ENCODE measurements at places on chromosomes 13 and 19.
A peak's percentile ranks its signal among the peaks of the same experiment; 100 is the strongest.

GRCh38 chr13:33832872-33833271, 14.9 kb downstream of the RFC3 start:
- no peak for DNase-seq

DNA sequence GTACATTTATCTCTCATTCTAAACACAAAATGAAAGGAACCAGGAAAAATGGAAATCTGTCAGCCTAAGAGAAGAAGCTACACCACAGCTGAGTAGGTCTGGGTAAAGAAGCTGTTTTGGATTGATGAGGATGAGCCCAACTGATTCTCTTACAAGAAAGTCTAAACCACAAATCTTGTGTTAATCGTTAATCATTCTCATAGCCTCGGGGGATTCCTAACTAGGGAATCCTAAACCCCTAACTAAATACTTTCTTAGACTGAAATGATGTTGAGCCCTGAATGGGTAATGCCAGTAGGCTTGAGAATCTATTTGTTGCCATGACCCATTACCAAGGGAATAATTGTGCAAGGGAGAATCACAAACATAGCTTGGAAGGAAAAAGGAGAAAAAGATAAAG, 327.5 kb upstream of the SPRY2 start:
- DNase-seq, result no peak

- peak; percentile 72 for DNase-seq
Observed at GRCh38 chr19:49391581-49392399, 3.7 kb downstream of the KASH5 start.

- peak; percentile 79 for DNase-seq
Observed at GRCh38 chr19:48398375-48399235, 5.1 kb downstream of the GRIN2D start.

DNA sequence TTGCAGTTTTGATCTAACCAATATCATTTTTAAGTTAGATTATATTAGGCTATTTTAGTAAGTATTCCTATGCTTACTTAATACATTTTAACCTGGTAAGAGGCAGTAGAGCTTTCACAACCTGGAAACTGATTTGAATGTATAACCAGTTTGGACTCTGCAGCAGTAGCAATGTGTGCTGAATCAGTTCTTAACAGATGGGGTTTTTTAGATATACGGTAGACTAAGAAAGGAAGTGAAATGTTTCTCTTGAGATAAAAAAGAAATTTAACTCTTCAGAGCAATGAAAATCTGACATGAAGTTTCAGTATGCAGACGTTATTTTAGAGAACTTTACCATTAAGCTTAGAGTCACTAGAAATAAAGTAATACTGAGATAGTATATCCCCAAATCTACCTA, 2.7 kb downstream of the NBEA start:
- DNase-seq, result no peak

- DNase-seq, result no peak
Observed at GRCh38 chr19:16737911-16738310, 18.3 kb downstream of the NWD1 start.

GRCh38 chr19:19134687-19135158, 3.6 kb downstream of the TMEM161A start:
- DNase-seq, result no peak

- DNase-seq, result no peak
Observed at GRCh38 chr13:46846726-46847125, 49.8 kb upstream of the ESD start.

- DNase-seq, result no peak
Observed at GRCh38 chr19:50494186-50495019, 16.6 kb downstream of the JOSD2 start.

- DNase-seq, result no peak
Observed at GRCh38 chr13:24459234-24459633, 53.3 kb downstream of the PARP4 start.

GRCh38 chr13:113815151-113816058, 48.5 kb downstream of the GAS6 start:
- peak; percentile 23 for DNase-seq

DNA sequence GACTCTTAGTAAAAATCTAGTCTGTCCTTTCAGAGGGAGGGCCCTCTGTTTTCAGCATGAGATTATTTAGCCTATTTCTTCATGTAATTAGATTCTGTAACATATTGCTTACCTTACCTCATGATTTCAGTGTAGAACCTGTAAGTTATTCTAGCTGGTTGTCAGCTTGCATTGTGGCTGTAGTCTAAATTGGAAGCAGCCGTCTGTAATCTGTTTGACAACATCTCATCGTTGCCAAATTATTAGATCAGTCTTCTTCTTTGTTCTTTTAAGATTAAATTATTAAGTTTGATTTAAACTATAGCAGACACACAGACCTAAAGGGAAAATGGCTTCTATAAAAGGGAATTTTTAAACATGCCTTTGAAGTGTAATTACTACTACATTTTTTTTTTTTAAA, 34.8 kb downstream of the SLAIN1 start:
- DNase-seq, result no peak

DNA sequence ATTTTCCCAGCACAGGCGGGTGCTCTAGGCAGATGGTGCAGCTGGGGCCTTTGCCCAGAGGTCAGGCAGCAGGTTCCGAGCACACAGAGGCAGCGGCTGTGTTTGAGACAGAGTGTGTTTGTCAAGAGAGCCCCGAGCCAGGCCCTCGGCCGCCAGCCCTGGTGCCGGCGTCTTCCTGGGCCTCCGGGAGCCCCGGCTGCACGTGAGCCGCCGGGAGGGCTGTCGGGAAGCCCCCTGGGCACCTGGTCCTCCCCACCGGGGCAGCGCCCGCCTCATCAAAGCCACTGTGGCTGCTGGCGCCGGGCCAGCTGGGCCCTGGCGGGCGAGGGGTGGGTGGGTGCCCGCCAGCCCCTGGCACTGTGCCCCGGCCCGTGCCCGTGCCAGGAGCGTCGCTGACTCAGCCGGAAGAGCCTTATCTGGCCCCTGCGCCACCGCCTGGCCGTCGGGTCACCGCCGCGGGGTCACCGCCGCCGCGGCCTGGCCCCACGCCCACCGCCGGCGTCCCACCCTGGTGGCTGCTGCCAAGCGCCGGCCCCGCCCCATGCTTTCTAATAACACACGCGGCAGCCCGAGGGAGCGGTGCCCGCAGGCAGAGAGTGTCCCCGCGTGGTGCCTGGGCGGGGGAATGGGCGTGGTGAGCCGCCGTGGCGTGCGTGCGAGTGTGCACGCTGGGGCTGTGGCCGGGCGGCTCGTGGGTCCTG, 14.9 kb downstream of the ARID3A start:
- DNase-seq, result peak; percentile 37

GRCh38 chr13:23679220-23679619, 109.0 kb downstream of the TNFRSF19 start:
- DNase-seq, result peak; percentile 4

DNA sequence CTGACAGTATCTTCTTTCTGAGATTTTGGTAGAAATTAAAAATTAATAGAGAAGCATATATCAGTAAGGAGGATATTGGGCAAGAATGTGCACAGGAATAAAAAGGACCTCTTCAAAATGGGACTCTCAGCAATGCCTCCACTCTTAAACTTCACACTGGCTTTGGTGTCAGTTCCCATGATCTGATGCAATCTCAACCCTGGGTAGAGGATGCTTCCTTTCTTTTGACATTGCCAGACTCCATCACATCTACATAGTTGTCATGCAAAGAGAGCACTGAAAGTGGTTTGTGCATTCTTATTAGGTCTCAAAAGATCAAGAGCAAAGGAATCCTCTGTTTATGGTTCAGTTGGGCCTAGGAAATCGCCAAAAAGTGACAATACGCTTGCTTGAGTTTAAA, 26.3 kb downstream of the STARD13 start:
- no peak for DNase-seq

DNA sequence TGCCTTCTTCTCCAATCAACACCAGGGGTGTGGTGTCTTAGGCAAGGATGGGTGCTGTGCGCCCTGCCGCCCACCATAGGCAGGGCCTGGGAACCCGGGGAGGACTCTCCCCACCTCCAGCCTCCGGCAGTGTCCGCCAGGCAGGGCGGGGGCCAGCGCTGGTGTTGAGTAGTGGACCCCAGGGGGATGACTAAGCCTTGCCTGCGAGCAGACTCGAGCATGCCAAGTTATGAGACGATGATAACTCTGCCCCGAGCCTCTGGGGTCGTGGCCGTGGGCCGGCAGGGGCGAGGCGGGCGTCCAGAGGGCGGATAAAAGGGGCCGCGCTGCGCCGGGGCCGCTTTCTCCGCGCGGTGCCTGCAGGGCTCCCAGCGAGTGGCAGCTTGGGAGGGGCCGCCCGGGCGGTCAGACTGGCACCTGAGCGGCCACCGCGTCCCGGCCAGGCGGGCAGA, at the start of gene MEDAG:
MEDAG (plus strand) TSS at position 340 of the 452 bp plus-strand sequence. CDS start 245 bp downstream, outside the sequence.
- DNase-seq, result no peak

GRCh38 chr13:59631271-59631670, 532.5 kb downstream of the DIAPH3 start:
- DNase-seq, result no peak

GRCh38 chr13:106919638-106920037, 351.7 kb upstream of the ARGLU1 start:
- no peak for DNase-seq

DNA sequence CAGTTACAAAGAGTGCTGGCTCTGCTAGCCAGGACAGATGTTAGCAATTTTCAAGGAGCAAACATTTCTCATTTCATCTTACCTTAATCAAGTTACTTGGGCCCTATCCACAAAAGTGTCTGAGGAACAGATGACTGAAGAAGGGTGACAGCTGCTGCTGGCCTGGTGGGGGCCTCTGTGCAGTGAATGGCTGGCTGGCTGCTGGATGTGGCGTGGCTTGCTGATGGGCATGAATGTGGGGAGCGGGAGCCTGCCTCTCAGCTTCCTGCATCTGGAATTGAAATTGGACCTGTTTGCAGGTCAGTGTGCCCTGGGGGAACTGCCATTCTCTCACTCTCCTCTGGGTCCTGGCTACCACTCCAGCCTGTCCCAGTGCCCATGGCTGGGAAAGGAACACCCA, 94.7 kb downstream of the RGCC start:
- DNase-seq, result no peak

GRCh38 chr13:34371645-34372395, 553.9 kb downstream of the RFC3 start:
- DNase-seq, result no peak

- DNase-seq, result no peak
Observed at GRCh38 chr19:34972163-34972705, 8.2 kb upstream of the ZNF792 start.

- no peak for DNase-seq
Observed at GRCh38 chr19:36747750-36748149, 24.9 kb downstream of the ZNF850 start.

GRCh38 chr13:104143760-104144416, 1077.7 kb upstream of the SLC10A2 start:
- no peak for DNase-seq

DNA sequence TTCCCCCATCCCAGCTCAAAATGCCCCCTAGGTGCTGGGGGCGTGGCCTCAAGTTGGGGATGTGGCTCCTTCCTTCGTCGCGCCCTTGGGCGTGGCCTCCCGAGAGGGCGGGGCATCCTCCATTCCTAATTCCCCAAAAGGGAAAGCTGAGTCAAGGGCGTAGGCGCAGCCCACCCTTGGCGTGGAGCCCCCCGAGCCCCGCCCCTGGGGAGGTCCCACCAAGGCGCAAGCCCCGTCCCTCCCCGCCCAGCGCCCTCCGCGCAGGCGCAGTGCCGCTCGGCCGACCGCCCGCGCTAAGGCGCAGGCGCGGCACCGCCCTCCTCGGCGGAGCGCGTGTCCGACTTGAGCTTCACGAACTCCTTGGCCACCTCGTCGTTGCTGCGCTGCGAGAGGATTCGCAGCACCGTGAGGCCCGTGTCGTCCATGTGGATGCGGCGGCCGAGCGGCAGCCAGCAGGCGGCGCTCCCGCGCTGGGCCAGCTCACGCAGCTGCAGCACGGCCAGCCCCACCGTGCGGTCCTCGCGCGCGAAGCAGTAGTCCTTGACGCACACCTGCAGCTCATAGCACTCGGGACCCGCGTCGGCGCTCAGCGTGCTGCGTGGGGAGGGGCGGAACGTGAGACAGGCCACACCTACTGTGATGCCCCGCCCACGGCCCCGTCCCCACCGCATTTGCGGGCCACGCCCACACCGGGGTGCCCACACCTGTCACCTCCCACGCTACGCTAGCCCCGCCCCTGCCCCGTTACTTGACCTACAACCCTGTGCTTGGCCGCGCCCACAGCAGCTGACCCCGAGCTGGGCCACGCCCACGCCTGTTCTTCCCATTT, 50.5 kb downstream of the COLGALT1 start:
- DNase-seq, result peak; percentile 70

- DNase-seq, result no peak
Observed at GRCh38 chr19:58085348-58085875, 12.6 kb downstream of the ZSCAN18 start.

DNA sequence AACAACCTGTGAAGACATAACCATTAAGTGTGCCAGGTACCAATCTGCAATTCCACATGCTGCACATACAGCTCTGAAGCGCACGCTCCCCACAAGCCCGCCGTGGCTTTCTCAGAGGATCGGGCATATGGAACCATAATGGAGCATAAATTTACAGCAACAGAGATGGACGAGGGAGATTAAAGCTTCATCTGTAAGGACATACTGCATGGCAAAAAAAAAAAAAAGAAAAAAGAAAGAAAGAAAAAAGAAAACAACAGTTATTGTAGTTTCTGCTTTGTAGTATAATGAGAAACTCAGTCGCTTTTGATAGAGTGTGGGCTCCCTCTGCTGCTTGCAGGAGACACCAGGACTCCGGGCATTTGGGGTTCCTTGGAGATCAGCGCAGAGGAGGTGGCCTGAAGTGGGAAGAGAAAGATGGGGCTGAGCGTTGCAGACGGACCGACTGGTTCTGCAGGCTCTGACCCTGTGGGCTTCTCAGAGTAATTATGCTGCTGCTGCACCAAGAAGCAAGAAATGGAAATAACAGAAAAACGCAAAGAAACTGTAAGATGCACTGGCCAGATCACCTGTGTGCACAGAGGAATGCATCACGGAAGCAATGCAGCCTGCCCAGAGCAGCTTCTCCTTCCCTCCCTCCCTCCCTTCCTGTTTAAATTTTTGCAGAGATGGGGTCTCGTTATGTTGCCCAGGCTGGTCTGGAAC, 10.8 kb upstream of the PDCD5 start:
- DNase-seq, result peak; percentile 6

DNA sequence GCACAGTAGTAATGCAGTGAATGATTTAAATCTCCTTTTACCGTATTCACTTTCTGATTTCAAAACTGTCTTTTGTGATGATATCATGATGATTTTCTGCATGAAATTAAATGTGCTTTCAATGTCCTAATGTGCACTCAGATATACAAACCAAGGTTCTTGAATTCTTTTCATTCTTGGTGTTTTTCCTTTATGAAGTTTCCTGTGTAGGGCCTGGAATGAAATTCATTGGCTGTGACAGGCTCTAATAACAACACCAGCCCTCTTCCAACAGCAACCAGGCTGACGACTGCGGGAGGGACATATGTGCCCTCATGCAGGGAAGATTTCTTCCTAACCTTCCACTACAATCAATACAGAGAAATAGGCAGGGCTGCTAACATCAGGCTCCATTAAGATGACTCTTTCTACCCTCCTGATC, 1052.0 kb downstream of the DIAPH3 start:
- no peak for DNase-seq

DNA sequence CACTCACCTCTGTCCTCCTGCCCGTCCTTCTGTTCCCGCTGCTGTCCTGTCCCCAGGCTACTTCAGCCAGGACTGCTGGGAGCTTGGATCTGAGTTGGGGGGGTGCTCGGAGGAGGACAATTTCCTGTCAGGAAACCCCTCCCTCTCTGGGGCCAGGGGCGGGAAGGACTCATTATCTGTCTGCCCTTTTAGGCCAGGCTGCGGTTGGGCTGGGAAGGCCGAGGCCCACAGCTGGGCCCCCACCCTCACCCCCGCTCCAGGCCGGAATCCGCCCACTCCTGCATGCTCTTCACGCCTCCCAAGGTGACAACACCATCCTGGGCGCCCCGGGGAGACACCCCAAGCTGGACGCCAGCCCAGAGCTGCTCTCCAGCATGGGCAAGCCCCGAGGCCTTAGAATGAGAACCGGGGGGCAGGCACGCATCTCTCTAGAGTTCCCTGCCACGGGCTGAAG, at the start of gene EXOC3L2:
EXOC3L2 (minus strand) TSS at position 74 of the 454 bp plus-strand sequence. CDS start 6,362 bp downstream, outside the sequence.
- DNase-seq, result no peak

GRCh38 chr13:30868799-30869470, 37.1 kb upstream of the MEDAG start:
- DNase-seq, result no peak

Measured in activated T-cell treated with anti-CD3 and anti-CD28 coated beads for 24 hours (primary cell).